ENCODE measurements at places on chromosomes 1 and 21.
A peak's percentile ranks its signal among the peaks of the same experiment; 100 is the strongest.

GRCh38 chr1:39127513-39127912, 77.0 kb upstream of the MACF1 start:
- DNase-seq = no peak

GRCh38 chr1:222233444-222234158, 314.3 kb downstream of the HHIPL2 start:
- no peak for DNase-seq

DNA sequence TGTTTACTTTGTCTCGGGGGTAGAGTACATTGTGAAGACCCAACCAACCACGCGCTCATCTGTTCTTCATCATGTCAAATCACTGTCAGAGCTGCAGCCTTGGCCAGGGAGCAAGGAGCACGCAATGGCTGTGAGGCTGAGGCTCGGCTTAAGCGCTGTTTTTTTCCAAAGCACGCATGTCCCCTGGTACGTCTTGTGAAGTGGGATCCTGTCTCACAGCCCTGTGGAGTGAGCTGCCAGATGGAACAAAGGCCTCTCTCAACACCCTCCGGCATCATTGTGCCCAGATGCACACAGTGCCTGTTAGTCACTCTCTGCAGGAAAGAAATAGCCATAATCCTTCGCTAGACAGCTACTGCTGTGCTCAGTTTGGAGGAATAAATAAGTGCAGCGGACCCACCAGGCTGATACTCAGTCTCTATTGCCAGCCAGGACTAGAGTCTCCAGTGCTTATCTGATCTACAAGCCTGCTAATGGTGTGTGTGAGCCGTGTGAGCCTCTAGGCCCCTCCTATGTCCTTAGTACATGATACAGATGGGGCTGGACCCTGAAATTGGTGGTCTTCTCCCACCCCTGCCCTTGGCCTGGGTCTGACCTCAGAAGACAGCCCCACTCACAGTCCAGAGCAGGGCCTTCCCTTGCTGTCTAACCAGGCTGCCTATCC, 91.3 kb upstream of the COA6 start:
- no peak for DNase-seq

GRCh38 chr1:109485001-109485400, 1.3 kb downstream of the ATXN7L2 start:
- no peak for DNase-seq

GRCh38 chr21:45050345-45050796, 24.0 kb upstream of the ADARB1 start:
- no peak for DNase-seq

- DNase-seq = peak; percentile 46
Measured at GRCh38 chr1:38962560-38962959, 20.9 kb upstream of the RHBDL2 start.

- DNase-seq = peak; percentile 69
Measured at GRCh38 chr1:108199781-108200686, at the start of gene SLC25A24. SLC25A24 (minus strand) TSS chr1:108200343; CDS start chr1:108200138, 205 bp downstream.

- peak; percentile 92 for DNase-seq
Measured at GRCh38 chr21:36159356-36159921, 2.8 kb downstream of the DOP1B start.

DNA sequence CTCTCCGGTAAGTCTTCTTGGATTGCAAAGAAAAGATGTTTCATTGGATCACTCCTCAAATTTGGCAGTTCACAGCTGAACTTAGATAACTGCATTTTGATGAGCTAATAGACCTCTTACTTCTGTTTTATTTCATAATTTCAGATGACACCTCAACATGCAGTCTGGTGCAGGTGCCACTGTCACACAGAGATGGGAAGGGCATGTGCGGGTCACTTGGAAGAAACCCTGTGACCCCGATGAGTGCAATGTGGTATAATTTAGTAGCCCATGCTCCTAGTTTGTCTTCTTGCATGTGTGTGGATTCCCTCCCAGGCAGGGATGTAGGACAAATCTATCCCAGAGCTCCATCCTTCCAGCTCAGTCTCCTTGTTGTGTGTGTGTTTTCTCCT, 481 bp upstream of the SLAMF1 start:
- DNase-seq = no peak
